ENCODE measurements at places on chromosomes 3 and 15.

DNA sequence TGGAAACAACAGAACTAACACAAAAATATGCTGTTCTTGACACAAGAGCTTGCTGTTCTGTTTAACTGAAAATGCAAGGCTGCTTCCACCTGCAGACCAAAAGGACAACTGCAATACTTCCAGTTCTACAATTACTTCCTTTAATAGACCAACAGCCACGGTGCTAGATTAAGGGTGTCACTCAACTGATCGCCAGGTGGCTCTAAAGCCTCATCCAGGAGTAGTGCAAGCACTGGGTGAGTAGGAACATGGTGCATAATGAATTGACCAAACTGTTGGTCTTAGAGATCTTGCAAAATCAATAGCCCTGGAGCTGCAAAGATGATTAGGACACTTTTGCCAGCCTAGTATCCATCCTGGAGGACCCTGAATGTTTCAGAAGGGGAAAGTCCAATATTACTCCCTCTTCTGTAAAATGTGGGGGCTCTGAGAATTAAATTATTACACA is 3.6 kb upstream of the CLDN16 start:
- DNase-seq, result no peak

GRCh38 chr15:67101911-67102598 is 36.7 kb downstream of the SMAD3 start:
- no peak for DNase-seq

DNA sequence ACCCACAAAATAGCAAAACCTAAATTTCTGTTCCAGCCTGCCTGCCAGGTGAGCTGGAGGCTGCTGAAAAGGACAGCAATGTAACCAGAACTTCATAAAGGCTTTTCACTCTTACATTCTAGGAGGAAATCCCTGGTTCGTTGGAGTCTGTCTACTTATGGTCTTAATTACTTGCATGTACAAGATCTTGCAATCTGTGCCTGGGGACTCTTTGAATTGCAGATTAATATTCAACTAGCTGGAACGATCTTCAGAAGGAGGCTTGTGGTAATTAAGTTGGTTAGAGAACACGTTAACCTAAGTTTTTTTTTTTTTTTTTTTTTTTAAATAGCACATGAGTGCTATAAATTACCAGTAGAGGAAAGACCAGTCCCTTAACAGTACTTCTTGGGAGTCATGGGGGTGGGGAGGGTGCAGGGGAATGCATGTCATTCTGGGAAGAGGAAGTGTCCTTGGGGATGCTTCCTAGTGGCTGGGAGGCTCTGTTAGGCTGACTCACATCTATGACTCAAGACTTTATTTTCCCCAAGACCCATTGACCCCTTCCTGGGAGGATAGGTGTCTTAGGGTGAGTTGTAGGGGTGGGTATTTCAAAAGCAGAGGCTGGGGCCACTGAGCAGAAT is 139.8 kb downstream of the RAB11A start:
- DNase-seq, result no peak

GRCh38 chr3:157520485-157521150 is 17.4 kb upstream of the VEPH1 start:
- no peak for DNase-seq

DNA sequence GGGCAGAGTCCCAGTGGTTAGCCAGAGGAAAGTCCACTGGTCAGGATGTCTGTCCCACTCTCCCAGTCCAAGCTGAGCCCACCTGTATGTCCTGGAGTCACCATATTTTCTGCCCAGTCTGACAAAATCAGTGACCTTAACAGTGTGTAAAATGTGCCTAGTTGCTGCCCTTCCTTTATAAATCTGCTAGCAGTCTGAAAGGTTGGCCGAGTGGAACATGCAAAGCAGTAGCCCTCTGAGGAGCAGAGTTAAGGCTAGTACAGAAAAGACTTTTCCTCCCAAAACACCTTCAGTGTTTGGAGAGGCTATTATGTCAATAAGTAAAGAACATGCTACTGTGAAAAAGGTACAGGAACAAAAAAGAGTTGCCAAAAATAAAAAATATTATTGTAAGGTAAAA is 15.3 kb downstream of the TTC21A start:
- DNase-seq, result no peak

GRCh38 chr3:2810723-2811122 is 299.5 kb downstream of the IL5RA start:
- no peak for DNase-seq

- no peak for DNase-seq
These were observed 9.8 kb upstream of the SLC9C1 start for GRCh38 chr3:112303764-112304325.
